ENCODE measurements at places on chromosomes 6 and 20.

DNA sequence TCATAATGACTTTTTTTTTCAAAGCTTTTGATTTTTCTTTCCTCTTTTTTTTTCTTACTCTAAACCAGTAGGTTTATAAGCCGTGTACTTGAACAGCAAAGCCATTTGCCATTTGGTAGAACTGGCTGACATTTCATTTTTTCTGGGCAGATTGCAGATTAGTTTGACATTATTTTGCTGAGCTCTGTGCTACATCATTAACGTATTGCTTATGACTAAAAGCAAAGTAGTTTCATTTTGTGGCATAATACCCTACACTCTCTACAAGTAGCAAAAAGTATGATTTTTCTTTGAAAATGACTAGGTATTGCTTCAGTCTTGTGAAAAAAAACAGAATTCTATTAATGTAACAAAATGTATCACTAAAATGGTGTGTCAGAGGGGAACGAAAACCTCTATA lies 141.3 kb downstream of the GRIK2 start:
- no peak for DNase-seq

GRCh38 chr6:159282421-159282820 lies 113.2 kb downstream of the FNDC1 start:
- DNase-seq: no peak

- no peak for DNase-seq
These were observed 261.4 kb upstream of the TFAP2D start for GRCh38 chr6:50451826-50452400.

GRCh38 chr20:48298851-48299484 lies 513.7 kb upstream of the SULF2 start:
- DNase-seq: peak; percentile 66

DNA sequence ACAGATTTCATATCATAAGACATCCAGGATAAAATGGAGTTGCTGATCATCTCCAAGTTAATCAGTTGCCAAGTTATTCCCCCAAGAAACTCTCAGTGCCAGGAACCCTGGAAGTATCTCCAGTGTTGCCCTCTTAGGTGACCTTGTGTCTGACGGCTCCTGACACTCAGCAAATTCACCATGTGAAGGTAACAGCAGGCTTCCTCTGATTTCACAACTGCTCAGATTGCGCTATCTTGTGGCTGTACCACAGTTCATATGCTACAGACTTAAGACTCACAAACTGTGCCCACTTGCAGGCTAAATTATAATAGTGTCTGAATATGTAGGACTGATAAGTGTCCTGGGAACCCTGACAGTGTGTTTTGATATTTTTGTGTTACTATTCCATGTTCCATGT lies 186.6 kb upstream of the OPRM1 start:
- DNase-seq: no peak

DNA sequence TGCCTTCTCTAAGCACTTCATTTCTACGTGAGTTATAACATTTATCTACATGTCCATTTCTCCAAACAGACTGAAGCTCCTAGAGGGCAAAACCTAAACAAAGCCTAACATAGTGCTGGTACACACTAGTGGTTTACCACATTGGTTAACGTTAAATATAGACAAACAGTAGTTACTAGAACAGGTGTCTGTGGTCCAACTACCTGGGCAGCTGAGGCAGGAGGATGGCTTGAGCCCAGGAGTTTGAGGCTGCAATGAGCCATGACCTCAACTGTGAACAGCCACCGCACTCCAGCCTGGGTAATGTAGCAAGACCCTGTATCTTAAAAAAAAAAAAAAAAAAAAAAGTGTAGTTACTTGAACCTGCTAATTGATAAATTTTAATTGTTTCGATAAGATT lies 26.5 kb downstream of the PTPRK start:
- no peak for DNase-seq
